ENCODE measurements at places on chromosomes 6 and 20. TPM values are rescaled to one million over a fixed set of nuclear protein-coding genes. Genes with fewer than 3 reads are reported as not detected.
A peak's percentile ranks its signal among the peaks of the same experiment; 100 is the strongest.

DNA sequence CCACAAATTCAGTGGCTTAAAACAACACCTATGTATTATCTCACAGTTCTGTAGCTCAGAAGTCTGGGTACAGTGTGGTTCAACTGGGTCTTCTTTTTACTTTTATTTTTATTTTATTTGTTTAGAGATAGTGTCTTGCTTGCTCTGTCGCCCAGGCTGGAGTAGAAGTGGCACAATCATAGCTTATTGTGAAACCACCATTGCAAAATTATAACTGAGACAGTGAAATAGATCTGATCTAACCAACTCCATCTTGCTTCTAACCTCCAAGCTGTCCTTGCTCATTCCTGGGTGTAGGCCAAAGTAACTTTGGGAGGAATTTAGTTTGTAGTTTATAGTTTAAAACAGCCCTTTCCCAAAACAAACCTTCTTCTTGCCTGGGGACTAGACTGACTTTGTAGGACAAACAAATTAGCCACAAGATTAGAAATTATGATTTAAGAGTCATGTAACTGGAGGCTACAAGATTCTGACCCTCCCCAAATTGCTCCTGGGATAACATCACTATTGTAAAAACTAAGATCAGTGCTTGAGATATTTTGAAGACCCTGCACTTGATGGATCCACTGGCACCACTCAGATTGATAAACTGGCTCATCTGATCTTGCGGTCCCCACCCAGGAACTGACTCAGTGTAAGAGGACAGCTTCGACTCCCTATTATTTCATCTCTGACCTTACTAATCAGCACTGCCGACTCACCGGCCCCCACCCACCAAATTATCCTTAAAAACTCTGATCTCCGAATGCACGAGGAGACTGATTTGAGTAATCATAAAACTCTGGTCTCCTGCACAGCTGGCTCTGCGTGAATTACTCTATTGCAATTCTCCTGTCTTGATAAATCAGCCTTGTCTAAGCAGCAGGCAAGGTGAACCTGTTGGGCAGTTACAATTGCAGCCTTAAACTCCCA lies 193.4 kb upstream of the CDYL start:
- H3K36me3 ChIP-seq: no peaks in the 10 kb centered on the region
- no peaks in the 10 kb centered on the region for H3K4me1 ChIP-seq
- H3K27me3 ChIP-seq: peaks cover 11% of the 10 kb centered on the region
- DNase-seq: no peak
- H3K4me3 ChIP-seq: no peak overlapping the region

DCDC2 gene
- polyA plus RNA-seq: not detected

PRPH2 gene
- 0.36 TPM for polyA plus RNA-seq

DNA sequence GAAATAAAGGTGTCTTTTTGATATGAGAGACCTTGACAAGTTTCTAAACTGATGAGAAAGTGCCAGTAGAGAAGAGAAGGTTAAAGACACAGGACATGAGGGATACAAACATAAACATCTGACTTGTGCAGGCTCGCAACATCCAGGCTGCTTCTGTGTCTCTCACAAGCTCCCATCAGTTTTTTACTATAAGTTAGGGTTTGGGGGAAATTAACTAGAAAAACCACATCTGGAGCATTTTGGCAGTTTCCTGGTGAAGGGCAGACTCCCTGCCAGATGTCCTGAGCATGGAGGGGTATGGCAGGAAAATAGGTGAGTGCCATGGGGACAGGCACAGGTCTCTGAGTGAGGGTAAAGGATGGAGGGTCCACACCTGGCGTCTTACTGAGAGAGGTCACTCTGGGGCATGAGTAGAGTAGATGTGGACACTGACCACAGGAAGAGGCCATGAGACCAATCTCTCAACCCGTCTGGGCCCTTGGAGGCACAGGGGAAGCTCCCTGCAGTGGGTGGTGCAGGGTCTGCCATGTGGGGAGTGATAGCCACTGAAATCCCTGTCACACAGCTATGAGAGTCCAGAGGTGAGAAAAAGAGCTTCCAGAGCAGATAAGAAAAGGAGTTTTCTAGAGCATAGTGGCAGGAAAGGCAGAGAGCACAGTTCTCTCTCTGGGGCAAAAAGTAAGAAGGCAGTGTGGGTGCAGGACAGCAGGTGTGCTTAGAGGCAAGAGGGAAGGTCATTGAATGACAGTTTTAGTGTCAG lies 193.3 kb upstream of the SYNDIG1 start:
- H3K27ac ChIP-seq: no peak overlapping the region
- no peaks in the 10 kb centered on the region for H3K4me1 ChIP-seq
- peaks cover 9% of the 10 kb centered on the region for H3K27me3 ChIP-seq
- DNase-seq: no peak

DNA sequence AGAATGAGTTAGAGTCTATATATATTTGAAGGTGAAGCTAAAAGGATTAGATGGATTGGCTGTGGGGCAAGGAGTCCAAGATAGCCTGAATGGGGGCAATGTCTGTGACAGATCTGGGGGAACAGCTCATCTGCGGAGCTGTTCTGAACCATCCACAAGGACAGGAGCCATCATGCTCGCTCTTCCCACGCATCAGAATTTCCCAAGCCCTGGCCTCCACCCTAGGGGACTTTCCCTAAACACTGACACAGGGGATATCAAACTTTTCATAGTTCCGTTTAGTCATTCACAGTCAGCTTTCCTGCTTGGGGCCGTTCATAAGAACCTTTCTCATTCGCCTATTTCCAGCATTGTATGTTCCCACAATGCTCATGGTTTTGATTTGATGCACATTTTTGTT lies 37.6 kb upstream of the CCN6 start:
- no peak overlapping the region for H3K4me3 ChIP-seq
- no peaks in the 10 kb centered on the region for H3K4me1 ChIP-seq
- H3K27ac ChIP-seq: no peak overlapping the region
- no peaks in the 10 kb centered on the region for H3K27me3 ChIP-seq
- H3K36me3 ChIP-seq: no peaks in the 10 kb centered on the region

TEAD3 gene
- polyA plus RNA-seq: not detected

DNA sequence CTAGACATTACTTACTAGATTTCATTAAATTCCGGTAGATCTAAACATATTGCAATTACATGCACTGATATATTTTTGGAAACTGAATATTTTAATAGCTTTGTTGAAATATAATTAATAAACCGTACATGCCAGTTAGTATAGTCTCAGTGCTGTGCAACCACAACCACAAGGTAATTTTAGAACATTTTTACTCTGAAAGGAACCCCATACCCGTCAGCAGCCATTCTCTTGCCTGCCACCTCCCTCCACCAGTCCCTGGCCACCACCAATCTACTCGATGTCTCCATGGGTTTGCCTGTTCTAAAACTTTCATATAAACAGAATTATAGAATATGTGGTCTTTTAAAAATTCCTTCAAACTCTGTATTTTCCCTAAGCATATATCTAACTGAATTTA lies 293.9 kb downstream of the THBS2 start:
- no peak for DNase-seq
- H3K4me1 ChIP-seq: no peaks in the 10 kb centered on the region
- H3K27ac ChIP-seq: no peak overlapping the region
- H3K4me3 ChIP-seq: no peak overlapping the region
- H3K27me3 ChIP-seq: peaks cover 33% of the 10 kb centered on the region

DNA sequence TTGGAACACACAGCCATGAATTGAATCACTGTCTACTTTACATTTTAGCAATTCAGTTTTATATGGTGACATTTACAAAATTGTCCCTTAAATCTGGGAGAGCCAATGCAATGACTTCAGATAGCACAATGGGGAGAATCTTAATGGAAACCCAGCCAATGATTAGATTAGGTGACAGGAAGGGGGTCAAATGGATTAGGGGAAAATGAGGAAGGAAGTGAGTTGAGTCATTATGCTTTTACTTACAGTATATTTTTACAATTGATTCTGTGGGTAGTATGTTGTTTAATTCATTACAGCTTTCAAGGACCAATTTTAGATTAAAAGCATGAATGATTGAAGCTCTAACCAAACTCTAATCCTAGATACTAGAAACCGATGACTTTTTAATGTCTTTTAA lies 229.8 kb downstream of the SOX4 start:
- no peak overlapping the region for H3K27ac ChIP-seq
- no peaks in the 10 kb centered on the region for H3K36me3 ChIP-seq
- no peak overlapping the region for H3K4me3 ChIP-seq
- H3K27me3 ChIP-seq: no peaks in the 10 kb centered on the region
- no peak for DNase-seq
- H3K4me1 ChIP-seq: no peaks in the 10 kb centered on the region

HEBP2 gene
- 33.4 TPM for polyA plus RNA-seq

DNA sequence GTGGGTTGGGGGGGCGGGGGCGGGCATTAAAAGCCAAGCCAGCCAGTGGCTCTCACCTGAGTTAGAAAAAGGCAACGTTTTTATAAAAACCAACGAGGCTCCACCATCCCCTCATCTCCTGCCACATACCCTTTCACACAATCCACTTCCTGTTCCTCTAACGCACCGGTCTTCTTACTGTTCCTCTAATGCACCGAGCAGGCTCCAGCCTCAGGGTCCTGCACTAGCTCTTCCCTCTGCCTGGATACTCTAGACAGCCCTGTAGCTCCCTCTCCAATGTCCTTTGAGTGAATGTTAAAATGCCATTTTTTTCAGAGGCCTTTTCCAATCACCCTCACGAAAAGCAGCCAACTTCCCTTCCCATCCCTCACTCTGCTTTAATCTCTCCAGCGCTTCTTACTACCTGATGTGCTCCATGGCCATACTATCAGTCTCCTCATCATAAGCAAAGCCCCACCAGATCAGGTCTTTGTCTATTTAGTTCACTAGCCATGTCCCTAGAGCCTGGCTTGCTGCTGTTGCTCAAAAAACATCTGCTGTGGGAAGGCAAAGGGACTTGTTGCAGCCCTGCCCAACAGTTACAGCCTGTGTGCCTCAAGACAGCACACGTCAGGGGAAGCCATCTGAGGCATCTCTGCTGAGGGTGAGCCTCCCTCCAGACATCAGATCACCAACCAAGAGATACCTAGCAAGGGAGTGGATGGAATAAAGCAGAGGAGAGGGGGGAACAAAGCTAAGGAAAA lies 3.9 kb downstream of the FKBP1A start:
- no peaks in the 10 kb centered on the region for H3K36me3 ChIP-seq
- H3K4me3 ChIP-seq: peak overlapping the region; percentile 81
- peaks cover 92% of the 10 kb centered on the region for H3K4me1 ChIP-seq

DNA sequence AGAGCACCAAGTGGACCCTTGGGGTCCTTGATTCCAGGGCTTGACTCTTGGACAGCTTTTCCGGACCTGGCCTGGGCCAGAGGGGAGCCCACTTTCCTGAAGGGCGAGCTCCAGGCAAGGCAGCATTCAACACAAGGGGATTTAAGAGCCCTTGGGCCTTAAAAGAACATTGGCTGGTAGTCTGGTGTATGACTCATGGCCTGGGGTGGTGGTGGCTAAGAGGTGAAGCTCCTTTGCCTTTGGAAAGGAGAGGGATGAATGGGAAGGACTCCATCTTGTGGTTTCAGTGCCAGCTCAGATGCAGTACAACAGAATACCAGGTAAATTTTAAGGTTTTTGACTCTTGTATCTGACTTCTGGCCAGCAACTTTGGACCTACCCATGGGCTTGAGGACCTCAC lies 760.7 kb downstream of the GRIK2 start:
- no peaks in the 10 kb centered on the region for H3K27me3 ChIP-seq
- no peak overlapping the region for H3K4me3 ChIP-seq
- H3K4me1 ChIP-seq: no peaks in the 10 kb centered on the region
- no peaks in the 10 kb centered on the region for H3K36me3 ChIP-seq

TNF gene
- polyA plus RNA-seq: 1.8 TPM

MYB gene
- polyA plus RNA-seq: 0.16 TPM

OXT gene
- polyA plus RNA-seq: not detected

DNA sequence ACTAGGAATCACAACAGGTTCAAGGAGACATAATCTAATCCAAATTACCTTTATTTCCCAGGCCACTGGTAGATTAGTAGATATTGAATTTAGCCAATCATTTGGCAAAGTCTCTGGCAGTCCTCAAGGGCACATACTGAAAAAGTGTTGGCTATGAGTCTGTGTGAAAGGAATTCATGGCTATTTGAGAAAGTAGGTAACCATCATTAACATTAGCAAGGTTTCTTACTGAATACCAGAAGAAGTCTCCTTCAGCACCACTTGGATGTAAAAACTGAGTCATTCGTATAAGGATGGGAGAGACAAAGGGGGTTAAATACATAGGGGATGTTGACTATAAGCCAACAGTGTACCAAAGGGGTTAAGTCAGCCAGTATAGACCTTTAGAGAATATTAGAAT lies 36.7 kb downstream of the AGPAT4 start:
- no peak for DNase-seq
- H3K4me3 ChIP-seq: no peak overlapping the region
- H3K27me3 ChIP-seq: no peaks in the 10 kb centered on the region
- peaks cover 6% of the 10 kb centered on the region for H3K4me1 ChIP-seq
- no peak overlapping the region for H3K27ac ChIP-seq

OR2B6 gene
- polyA plus RNA-seq: not detected

PSORS1C2 gene
- not detected for polyA plus RNA-seq

- no peak overlapping the region for H3K4me3 ChIP-seq
- no peak for DNase-seq
- H3K36me3 ChIP-seq: no peaks in the 10 kb centered on the region
- H3K4me1 ChIP-seq: no peaks in the 10 kb centered on the region
- no peak overlapping the region for H3K27ac ChIP-seq
These were observed 526.5 kb downstream of the NKAIN2 start for GRCh38 chr6:124330197-124330596.

GRCh38 chr6:74941424-74941823 lies 264.4 kb downstream of the COL12A1 start:
- no peak overlapping the region for H3K27ac ChIP-seq
- no peaks in the 10 kb centered on the region for H3K27me3 ChIP-seq
- no peaks in the 10 kb centered on the region for H3K4me1 ChIP-seq
- no peak overlapping the region for H3K4me3 ChIP-seq
- H3K36me3 ChIP-seq: no peaks in the 10 kb centered on the region

DNA sequence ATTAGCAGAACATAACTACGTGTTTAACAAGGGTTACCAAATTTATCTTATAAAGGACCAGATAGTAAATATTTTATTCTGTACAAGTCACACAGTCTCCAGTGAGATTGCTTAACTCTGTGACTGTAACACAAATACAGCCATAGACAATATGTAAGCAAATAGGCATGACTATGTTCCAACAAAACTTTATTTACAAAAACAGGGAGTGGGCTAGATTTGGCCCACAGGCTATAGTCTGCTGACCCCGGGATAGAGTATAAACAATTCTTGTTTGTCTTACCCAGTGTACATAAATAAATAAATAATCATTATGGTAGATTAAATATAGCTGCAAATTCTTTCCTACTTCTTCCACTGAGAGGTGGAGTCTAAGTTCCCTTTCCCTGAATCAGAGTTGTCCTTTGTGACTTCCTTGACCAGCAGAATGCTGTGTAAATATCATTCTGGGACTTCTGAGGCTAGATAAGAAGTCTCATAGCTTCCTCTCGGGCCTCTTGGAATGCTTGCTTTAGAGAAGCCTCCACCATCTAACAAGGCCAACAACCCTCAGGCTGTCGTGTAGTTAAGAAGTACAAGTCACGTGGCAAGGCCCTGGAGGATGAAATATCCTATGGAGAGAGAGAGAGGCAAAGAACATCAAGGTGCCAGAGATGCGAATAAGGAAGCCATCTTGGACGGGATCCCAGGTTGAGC lies 59.1 kb upstream of the TMEM244 start:
- no peak for DNase-seq
- no peaks in the 10 kb centered on the region for H3K27me3 ChIP-seq
- H3K36me3 ChIP-seq: no peaks in the 10 kb centered on the region
- H3K4me1 ChIP-seq: no peaks in the 10 kb centered on the region
- no peak overlapping the region for H3K4me3 ChIP-seq
- H3K27ac ChIP-seq: no peak overlapping the region

Data from naive B cell (primary cell).